ENCODE measurements at places on chromosomes 13 and 19.

GRCh38 chr13:38386421-38386820 lies 36.8 kb downstream of the UFM1 start:
- DNase-seq, result no peak

- DNase-seq, result no peak
Observed at GRCh38 chr13:42229287-42229686, 42.7 kb upstream of the AKAP11 start.

GRCh38 chr19:35008891-35009341 lies 8.8 kb downstream of the GRAMD1A start:
- no peak for DNase-seq

GRCh38 chr19:30596813-30597399 lies 224.7 kb downstream of the ZNF536 start:
- no peak for DNase-seq

DNA sequence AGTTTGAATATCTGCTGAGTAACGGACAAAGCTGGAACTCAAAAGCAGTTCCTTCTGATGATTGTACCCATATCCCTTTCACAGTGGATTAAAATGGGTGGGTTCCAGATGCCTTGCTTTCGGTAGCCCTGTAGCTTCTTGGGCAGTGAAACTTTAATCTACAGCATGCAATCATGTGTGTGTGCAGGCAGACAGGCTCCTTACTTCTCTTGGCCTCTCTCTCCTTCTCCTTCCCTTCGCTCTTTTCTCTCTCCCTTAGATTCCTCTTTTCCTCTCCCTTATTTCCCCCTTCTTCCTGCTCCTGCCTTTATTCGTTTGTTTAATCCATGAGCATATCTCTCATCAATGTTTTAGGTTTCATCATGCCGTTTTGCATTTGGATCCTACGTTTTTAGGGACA lies 8.1 kb downstream of the DGKH start:
- DNase-seq, result no peak

GRCh38 chr13:26991508-26992181 lies 180.0 kb downstream of the USP12 start:
- DNase-seq, result no peak

DNA sequence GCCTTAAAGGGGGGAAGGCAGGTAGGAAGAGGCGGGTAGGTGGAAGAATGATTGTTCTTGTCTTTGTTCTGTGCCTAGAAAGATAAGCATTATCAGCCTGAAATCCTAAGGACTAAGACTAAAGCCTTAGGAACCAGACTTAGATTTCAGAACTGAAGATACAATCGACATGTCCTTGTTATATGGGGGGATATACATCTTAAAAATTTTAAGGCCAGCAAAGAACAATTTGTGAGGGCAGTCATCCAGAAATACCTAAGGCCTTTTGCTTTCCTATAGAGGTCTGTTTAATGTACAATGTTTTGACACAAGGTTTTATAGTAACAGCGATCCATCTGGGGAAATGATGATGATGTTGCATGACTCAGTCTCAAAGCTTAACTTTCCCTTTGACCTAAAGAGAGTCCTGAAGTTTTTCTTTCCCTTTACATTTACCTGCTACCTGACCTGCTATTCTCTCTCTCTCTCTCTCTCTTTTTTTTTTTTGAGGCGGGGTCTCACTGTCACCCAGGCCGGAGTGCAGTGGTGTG lies 20.2 kb upstream of the CEACAM6 start:
- DNase-seq, result no peak

DNA sequence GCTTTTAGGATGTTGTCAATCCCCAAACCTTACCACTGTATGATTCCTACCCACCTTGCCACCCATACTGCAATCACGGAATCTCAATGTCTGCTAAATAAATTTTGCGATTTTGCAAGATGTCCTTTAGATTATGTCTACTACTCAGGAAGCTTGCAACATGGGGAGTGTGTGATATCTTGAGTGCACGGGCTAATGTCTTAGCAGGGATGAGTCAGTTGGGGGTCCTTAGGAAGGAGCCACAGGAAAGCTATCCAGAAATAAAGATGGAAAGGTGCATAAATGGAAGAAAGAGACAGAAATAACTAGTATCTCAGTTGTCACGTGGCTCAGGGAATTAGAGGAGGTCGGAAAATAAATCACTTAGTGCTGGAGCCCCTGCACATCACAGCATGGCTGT lies 77.1 kb downstream of the NALCN start:
- DNase-seq, result no peak

DNA sequence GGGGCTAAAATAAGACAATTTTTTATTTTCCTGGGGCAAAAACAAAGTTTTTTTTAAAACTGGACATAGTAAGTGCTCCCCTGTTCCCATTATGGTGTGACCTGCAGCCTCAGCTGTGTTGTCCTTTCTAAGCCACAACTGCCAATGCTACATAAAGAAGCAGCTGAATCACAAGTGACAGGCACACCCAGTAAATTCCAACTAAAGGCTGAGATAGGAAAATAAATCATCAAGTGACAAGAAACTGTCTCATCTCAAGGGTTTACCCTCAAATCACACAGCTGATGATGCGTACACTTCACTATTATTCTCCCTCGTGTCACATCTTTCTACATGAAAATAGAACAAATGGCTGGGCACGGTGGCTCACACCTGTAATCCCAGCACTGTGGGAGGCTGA lies 28.7 kb downstream of the STK24 start:
- DNase-seq, result no peak

- no peak for DNase-seq
Observed at GRCh38 chr13:58266271-58266670, 634.7 kb downstream of the PCDH17 start.

DNA sequence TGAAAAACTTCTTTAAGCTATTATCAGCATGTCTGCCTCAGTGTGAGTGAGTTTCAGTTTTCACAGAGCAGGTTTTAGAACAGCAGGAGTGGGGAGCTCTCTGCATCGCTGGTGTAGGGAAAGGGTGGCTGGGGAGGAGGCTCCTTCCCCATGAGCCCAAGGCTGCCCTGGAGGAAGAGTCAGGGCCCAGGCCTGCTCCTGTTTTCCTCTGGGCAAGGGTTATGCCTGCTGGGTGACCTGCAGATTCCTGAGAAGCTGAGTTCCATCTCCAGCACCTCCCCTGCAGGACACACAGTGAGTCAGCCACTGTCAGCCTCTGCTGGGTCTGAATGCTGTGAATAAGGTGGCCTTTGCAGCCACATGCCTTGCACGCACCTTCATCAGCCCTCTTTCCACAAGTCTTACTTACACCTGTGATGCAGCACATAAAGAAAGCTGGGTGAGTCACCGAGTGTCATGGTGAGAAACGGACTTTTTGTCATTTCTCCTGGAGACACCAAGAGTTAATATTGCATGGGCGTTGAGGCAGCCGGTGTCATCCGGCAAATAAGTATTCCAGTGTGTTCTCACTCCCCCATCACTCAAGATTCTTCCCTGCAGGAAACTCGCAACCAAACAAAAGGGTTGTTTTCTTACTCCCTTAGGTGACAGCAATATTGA lies 186.4 kb upstream of the KL start:
- no peak for DNase-seq

DNA sequence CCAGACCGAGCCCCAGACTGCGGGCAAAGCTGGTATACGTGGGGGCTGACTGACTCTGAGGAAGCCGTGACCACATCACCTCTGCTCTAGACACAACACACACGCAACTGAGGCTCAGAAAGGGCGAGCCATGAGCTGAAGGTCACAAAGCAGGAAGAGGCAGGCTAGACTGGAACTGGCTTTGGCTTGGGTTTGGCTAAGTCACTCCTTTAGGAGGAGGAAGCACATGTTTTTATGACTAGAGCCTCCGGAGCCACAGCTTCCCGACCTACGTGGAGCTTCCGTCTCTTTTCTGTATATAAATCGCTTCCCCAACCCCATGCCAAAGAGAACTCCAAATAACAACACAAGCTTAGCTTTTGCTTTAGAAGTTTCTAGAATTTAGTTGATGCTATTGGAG lies 48.0 kb downstream of the RFX2 start:
- no peak for DNase-seq

GRCh38 chr13:82878536-82878935 lies 1003.7 kb downstream of the SLITRK1 start:
- no peak for DNase-seq

GRCh38 chr19:28929006-28929405 lies 283.9 kb downstream of the UQCRFS1 start:
- DNase-seq, result no peak

DNA sequence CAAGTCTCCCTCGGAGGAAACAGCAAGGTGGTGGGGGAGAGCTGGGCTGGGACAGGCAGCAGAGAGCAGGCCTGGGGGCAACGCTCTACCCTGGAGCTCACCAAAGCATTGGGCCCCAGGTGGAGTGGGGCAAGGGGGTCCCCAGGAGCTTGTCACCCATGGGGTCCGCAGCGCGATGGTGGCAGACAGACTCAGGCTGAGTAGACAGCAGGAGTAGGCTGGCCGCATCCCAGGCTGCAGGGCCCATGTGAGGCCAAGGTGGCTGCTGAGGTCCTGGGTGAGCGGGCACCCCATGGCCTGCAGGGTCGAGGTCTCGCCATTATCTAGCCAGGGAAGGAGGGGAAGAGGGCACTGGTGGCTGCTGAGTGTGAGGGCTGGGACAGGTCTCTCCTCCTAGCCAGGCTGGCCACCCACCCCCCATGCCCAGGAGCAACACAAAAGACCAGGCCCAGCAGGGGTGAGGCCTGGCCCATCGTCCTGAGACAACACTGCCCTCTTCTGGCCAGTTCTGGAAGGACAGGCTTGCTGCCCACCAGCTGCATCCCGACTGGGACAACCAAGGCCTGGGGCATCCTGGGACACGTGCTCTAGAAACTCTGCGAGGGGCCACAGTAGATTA lies 33.1 kb downstream of the CEBPG start:
- DNase-seq, result peak; percentile 89

DNA sequence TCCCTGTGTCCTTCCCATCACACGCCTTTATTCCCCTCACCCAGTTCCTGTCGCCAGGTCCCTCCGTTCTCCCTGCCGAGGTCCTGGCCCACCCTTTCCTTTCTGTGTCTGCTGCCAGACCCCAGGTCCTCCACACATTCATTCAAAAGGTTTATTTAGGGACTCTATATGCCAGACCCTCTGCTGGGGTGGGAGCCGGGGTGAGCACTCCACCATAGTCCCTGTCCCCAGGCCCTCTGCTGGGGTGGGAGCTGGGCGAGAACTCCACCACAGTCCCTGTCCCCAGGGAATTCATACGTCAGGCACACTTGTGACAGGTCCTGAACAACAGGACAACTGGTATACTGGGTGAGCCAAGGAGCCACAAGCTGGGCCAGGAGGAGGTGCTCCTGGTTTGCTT lies 34.4 kb upstream of the TUBGCP3 start:
- DNase-seq, result no peak

DNA sequence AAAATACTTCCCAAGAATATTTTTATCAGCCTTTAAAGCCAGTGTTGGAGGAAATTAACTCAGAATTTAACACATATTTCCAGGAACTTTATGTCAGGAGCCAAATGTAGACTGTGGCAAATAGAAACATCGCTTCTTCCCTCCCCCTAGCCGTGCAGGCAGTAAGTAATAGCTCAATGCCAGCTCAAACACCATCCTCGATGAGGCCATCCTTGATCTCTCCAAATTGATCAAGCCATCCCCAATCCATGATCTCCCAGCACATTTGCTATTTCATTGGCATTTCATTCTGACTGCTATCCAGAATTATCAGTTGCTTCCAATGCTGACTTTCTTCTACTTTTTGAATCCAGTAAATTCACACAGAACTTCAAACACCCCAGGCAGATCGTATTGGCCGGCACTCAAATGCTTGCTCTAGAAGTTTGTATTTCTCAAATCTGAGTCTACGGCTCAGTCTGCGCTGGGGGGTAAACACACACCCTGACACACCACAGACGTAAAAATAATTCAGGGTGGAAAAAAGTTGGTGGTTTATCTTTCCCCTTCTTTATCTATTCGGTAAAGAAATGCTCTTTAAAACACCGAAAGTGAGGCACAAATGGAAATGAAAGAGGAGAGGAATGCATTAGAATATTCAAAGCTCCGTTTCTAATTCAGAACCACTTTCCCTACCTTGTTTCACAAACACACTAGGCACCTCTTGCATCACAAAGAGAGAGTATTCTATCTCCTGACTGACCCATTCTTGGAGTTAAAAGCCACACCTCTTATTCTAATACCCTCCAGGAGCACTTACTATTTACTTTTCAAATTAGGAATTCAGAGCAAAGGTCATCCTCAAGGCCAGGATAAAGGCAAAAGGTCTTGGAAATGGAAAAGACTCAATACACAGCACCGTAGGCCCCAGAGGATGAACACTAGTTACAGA lies 991 bp downstream of the OBI1 start:
- peak; percentile 94 for DNase-seq

DNA sequence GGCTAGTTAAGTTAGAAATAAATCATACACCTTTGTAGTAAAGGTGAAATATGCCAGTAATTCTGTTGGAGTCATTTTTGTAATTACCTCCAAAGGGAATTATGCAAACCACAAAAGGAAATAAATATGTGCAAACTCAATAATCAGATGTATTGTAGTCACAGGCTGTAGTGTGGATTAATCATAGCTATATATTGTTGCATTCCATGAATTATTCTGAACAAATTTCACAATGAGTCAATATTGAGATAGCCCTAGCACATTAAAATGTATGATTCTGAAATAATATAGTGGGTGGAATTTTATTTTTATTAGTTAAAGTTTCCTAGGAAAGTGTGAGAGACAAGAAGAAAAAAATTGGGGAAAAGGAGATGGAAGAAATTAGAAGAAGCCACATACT lies 790.5 kb upstream of the PCDH20 start:
- DNase-seq, result no peak

DNA sequence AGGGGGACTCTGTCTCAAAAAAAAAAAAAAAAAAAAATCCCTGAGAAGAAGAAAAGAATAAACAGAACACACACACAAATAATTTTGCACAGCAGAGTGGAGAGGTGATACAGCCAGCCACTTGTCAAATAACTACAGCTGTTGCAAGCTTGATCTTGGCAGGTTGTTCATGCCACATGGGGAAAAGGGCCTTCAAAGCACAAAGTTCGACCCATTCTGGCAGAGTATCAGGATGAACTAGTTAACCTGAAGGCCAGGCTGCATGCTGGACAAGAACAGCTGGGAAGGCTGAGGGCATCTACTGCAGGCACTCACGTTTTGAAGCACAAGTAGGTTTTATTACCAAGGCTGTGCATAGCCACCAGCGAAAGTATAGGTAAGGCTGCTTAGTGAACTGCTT lies 104.1 kb downstream of the KCTD15 start:
- no peak for DNase-seq

- no peak for DNase-seq
Observed at GRCh38 chr13:49655906-49656305, 27.6 kb downstream of the ARL11 start.

DNA sequence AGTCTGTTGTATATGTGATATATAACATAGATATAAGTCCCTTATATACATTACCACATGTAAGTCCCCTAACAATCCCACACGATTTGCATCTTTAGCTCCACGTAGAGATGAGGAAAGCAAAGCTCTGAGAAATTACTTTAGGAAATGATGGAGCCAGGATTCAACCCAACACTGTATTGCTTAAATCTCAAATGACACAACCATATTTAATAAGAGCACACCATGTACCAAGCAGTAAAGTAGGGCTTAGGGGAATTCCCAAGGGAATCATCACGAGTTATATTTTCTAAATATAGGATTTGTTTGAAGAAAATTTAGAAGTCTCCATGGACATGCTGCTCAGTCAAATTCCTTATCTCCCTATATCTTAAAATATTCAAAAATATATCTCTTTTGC lies 61.3 kb upstream of the POMP start:
- DNase-seq, result peak; percentile 95
